ENCODE measurements at places on chromosomes 7 and 10.

- DNase-seq: no peak
Measured at GRCh38 chr7:16734148-16734726, 19.3 kb upstream of the TSPAN13 start.

DNA sequence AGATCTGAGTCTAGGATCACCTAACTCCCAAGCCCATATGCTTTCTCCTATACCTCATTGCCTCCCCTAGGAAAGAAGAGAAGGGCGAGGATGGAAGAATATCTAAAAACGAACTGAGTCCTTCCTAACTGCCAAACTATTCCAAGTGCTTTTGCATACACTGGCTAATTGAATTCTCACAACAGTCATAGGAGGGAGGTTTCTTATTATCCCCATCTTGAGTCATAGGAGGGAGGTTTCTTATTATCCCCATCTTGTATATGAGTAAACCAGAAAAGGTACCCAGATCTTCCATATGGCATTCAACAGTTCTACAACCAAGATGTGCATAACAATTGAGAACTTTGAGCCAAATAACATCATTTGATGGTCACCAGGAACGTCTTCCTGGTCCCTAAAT is 13.1 kb upstream of the FAM204A start:
- DNase-seq: no peak

DNA sequence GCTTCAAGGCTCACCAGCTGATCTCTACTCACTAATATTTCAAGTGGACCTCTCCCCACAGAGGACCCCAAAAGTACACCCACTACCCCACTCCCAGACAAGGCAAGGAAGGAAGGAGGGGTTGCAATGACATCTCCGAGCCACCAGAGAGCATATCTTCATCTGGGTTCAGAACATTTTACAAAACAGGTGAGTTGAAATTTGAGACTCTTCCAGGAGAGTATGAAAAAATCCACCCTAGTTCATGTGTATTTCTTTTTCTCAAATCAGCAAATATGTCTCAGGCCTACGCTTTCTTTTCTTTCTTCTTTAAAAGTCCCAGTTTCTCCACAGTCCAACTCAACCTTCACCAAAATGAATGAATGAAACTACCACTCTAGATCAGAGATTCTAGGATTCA is 61.9 kb downstream of the SGMS1 start:
- DNase-seq: peak; percentile 35

DNA sequence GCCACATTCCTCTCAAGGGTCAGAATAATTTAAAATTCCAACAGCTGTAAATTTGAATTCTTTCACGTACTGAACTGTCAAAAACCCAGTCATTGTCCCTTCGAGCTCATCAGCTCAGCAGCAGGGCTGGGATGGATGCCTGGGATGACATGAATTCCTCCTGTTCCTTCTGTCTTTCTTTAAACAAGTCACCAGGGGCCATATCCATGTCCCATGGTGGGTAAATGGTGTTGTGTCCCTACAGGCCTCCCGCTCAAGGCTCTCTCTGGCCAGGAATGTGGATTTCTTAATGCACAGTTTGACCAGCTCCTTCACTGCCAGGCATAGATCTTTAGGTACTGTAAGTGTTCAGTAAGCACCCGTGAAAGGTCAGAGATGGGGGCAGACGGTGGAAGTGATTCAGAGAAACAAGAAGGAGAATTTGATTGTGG is 13.8 kb upstream of the TECPR1 start:
- DNase-seq: no peak

DNA sequence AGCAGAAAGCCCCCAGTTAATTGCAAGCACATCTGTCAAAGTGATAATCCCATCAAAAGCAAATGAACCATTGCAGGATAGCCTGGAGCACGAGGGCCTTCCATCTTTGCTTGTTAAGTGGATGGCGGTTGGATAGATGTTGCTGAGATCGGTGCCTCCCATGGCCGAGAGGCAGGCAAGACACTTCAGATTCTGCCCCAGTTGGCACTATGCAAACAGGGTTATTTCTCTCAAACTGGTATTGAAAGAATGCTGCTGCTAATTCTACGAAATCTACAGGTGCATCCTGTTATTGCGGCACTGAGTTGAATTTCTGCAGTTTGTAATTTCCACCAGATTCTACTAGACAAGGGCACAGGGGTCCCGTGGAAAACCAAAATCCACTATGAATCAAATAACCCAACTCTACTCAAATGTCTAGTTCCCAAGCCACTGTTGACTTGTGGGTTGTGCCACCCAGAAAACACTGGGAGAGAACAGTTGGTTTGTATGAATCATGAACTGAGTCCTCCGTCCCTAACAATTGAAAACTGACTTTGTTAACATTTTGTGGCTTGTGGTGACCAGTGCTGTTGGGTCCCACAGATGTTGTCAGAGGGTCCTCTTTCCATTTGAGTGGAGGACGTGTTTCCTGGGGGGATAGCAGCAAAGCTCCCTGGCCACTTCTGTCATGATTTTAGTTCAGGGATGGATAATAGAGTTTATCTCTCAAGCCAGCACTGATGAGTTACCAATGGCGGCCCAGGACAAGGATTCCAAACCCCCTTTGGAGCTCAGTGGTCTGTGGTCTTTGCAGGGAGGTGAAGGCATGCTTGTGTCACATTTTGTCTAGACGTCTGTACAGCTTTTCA is 7.1 kb upstream of the IL2RA start:
- DNase-seq: no peak

DNA sequence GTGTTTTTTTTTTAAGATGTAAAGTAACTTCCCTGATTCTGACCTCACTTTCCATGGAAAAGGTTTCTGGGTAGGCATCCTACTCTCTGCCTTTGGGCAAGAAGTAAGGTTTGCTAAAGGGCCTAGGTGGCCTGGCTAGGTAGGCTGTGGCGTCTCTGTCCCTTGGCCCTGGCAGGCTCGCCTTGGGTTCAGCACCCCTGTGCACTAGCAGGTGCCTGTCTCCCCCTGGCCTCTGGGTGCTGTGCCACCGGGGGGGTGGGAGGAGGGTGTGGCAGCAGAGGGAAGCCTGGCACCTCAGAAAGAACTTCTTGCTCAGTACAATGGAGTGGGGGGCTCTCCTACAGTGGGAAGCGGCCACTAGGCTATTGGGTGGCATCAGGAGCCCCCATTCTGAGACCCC is 14.0 kb downstream of the TECPR1 start:
- no peak for DNase-seq

- peak; percentile 18 for DNase-seq
Measured at GRCh38 chr10:70774810-70775678, 10.1 kb downstream of the TBATA start.

- no peak for DNase-seq
Measured at GRCh38 chr7:132386201-132386681, 190.0 kb downstream of the PLXNA4 start.

GRCh38 chr10:48363617-48364355 is 57.3 kb downstream of the MAPK8 start:
- peak; percentile 25 for DNase-seq

DNA sequence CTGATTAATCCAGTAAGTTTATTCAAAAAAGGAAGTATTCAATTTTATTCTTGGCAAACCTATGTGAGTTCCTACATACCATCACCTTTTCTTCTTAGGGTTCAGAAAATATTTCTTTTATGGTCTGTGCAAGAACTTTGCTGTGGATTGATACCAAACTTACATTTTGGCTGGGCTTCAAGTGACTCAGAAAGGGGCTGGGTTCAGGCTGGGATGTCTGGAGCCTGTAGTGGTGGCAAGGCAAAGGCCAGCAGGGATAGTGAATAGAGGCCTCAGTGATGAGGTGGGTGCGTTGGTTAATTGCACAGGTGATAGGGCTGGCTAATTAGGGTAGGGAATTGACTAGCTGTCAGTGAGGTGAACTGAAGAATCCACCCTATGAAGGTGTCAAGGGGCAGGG is 40.2 kb upstream of the ATXN7L1 start:
- DNase-seq: no peak

DNA sequence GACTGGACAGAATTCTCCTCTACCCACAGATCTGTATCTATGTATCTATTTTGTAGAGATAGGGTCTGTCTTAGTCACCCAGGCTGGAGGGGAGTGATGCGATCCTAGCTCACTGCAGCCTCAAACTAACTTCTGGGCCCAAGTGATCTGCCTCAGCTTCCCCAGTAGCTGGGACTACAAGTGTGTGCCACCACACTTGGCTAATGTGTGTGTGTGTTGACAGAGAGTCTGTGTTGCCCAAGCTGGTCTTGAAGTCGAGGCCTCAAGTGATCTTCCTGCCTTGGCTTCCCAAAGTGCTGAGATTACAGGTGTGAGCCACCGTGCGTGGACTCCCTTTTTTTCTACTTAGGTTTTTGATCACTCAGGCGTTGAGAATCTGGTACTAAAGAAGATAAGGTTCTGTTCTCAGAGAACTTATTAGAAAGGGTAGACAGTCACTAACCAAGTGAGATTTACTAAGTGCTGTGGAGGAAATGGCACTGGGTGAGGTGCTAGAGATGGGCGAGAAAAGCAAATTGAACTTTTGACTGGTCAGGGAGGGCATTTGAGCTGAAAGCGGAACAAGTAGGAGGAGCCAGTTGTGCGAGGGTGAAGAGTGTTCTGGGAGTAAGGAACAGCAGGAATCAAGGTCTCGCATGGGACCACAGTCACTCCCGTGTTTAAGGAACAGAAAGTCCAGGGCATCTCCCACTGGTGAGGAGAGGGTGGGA is 18.0 kb downstream of the NDUFB2 start:
- no peak for DNase-seq

Measured in GM10248 (cell line).